ENCODE measurements at places on chromosomes 16 and 17.

GRCh38 chr16:57178196-57178595, 7.6 kb downstream of the PSME3IP1 start:
- DNase-seq: no peak

GRCh38 chr17:13266606-13267005, 248.8 kb upstream of the ELAC2 start:
- no peak for DNase-seq

GRCh38 chr17:16381496-16381820, 567 bp downstream of the UBB start:
- no peak for DNase-seq

GRCh38 chr17:19561697-19562318, 28.2 kb downstream of the SLC47A1 start:
- no peak for DNase-seq

DNA sequence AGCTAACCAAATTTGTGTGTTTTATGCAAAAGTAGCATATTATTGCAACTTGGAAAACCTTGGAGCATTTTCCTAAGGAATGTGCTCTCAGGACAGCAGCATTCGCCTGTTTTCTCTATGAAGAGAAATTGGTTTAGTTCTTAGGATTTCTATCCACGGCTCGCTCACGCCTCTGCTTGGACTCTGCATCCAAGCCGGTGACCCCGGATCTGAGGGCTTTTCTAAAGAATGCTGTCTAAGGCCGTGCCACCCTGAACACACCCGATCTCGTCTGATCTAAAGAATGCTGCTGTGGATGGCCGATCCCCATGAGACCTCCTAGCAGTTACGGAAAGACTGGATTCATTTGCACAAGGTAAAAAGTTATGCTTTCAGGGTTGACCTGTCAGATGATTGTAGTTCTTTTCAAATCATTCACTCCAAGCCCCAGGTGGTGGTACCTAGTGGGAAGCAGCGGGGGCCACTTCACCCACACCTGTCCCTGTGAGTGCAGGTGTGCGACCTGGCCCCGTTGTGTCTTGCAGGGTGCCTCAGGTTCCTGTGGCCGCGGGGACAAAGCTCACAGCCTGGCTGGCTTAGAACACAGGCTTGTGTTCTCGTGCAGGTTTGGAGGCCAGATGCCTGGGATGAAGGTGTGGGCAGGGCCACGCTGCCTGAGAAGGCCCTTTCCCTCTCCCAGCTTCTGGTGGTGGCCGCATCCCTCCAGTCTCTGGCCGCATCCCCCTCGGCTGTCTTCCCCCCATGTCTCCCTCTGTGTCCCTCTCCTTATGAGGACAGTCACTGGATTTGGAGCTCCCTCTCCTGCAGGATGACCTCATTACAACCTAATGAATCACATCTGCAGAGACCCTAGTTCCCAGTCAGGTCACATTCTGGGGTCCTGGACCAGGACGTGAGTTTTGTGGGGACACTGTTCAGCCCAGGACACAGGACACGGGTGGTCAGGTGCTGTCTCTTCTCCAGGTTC, 71.1 kb downstream of the BANP start:
- no peak for DNase-seq

GRCh38 chr16:4385789-4386450, 14.3 kb downstream of the VASN start:
- no peak for DNase-seq

DNA sequence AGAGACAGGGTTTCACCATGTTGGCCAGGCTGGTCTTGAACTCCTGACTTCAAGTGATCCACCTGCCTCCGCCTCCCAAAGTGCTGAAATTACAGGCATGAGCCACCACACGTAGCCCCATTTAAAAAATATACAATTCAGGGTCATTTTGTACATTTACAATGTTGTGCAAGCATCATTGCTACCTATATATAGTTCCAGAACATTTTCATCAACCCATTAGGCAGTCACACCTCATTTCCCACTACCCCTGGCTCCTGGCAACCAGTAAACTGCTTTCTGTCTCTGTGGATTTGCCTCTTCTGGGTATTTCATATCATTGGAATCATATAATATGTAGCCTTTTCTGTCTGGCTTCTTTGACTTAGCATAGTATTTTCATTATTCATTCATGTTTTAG, 6.7 kb downstream of the LRRC36 start:
- DNase-seq: no peak

GRCh38 chr16:1172651-1173050, 19.7 kb downstream of the CACNA1H start:
- no peak for DNase-seq

GRCh38 chr17:60747069-60747808, 69.6 kb downstream of the BCAS3 start:
- no peak for DNase-seq

All from NCI-H510A (cell line).